ENCODE measurements at places on chromosomes 3 and 15.

DNA sequence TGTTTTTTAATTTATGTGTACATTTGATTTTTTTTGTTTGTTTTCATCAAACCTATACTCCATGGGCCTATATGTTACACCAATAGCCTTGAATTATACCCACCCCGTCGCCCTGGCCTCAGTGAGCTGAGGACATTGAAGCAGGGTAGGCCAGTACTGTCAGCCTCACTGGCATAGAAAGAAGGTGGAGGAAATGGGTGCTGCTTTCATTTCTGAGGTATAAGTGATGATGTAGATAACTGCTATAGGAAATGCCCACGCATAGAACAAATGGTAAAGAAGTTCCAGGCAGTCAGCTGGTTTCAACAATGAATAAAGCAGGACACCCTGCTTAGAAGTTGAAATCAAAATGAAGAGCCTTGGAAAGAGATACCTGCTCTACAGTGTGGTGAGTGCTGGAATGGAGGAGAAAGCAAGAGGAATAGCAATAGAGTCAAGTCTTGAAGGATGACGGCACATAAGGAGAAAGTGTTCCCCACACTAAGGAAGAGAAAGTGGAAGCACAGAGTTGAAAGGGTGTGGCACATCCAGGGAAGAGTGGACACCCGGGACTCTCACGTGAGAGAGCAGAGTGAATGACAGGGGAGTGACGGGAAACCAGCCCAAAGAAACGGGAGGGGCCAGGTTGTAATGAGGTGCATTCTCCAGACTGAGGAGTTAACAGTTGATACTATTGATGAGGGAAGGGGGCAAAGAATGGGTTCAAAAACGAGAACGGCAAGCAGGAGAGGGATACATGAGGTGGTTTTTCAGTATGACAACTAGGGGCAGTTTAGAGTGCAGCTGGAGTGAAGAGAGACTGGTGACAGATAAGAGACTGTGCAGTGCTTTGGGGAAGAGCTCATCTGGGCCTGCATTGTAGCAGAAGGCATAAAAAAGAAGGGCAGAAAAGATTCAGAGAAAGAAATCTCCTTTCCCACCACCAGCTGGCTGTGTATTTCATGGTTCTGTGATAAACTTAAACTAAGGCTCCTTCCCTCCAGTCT is 70.5 kb downstream of the KLHL25 start:
- no peak for DNase-seq

DNA sequence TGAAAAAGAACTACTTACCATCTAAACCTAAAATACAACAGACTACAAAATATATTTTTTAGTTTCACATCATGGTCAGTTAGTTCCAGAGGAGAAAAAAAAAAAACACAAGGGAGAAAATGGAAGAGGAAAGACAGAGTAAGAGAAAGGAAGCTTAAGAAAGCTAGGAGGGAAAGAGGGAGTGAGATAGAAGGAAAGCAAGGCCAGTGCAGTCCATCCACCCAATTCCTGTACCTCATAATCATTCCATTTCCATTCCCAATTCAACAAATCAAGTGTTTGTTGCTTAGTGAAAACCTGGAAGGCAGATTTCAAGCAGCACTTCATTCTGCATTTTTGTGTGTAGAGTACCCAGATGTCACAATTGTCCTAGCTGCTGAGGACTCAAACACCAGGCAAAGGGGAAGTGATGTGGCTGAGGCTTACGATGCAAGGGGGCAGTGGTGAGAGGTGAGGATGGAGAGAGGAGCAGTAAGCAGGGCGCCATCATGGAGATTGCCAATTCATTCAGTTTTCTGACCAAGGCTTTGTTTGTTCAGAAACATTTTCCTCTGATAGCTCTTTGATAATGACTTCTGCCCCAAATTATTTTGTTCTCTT is 83.6 kb upstream of the GSK3B start:
- no peak for DNase-seq

GRCh38 chr3:149382518-149382917 is 5.1 kb upstream of the TM4SF1 start:
- no peak for DNase-seq

- no peak for DNase-seq
Observed at GRCh38 chr3:513301-513700, 316.7 kb downstream of the CHL1 start.

- DNase-seq = no peak
Observed at GRCh38 chr3:171277456-171278298, 182.5 kb downstream of the TNIK start.

DNA sequence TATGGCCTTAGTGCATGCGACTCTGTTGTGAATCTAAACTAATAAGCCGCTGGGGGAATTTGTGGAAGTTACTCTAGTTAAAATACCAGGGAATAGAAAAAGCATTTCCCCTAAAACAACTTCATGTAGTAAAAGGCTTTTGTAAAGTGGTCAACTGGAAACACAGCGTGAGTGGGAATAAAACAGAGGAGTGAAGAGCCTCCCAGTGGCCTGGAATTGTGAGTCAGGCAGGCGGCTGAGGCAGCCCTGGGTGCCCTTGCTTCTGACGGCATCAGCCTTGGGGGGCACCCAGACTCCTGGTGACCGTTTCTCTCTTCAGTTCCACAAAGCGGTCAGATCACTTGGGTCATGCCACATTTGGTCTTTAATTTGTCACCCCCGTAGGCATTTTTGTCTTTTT is 108.4 kb downstream of the GHSR start:
- no peak for DNase-seq

GRCh38 chr15:96177279-96177678 is 153.2 kb upstream of the NR2F2 start:
- no peak for DNase-seq

DNA sequence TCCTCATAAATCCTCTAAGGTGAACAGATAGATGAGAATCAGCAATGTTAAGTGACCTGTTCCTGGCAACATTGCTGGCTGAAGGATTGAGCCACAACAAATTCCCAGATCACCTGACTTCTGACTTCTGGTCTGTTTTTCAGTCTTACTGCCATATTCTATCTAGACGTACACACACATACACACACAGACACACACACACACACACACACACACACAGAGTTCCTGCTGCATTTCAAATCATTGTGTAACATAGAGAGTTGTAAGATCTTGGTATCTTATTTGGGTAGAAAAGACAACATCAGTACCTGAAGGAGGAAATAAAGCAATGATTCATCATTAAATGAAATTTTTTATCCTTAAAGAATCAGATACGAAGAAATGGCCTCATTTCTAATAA is 342.6 kb downstream of the MFSD1 start:
- no peak for DNase-seq

GRCh38 chr3:115438799-115439198 is 184.5 kb upstream of the GAP43 start:
- no peak for DNase-seq

DNA sequence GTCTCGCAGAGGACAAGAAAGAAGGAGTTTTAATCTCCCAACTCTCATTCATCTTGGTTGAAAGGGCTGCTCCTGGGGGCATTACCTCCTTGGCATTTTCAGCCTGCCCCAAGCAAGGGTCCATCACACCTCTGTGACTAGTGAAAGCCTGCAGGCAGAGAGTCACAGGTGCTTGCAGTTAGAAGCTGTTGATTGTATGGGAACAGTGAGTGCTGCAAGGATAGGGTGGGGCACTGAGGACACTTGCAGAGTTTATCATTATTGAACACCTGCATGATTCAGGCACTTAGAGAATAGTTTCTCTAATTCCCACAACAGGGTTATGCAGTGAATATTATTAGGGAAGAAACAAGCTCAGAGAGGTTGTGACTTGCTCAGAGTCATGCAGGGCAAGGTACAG is 41.7 kb upstream of the IGF2BP2 start:
- DNase-seq = no peak

GRCh38 chr15:89820666-89821611 is 6.3 kb upstream of the ANPEP start:
- DNase-seq = peak; percentile 40

GRCh38 chr3:95177096-95177495 is 1114.2 kb downstream of the NSUN3 start:
- DNase-seq = no peak

DNA sequence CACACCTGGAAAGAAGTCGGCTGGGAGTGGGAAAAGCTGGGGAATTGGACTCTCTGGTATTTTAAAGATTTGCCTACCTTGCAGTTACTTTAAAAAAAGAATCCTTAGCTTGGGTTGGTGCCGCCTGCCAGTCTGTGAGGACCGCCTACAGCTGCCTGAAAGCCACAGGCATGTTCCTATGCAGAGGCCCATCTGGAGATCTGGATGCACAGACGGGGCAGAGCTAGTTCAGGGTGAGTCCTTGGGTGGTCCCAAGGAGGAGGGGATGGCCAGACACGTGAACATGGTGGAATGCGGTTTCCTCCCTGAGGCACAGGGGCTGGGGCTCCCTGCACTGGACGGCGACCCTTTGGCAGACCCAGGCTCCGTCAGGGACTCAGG is 113.2 kb upstream of the IQSEC1 start:
- no peak for DNase-seq

DNA sequence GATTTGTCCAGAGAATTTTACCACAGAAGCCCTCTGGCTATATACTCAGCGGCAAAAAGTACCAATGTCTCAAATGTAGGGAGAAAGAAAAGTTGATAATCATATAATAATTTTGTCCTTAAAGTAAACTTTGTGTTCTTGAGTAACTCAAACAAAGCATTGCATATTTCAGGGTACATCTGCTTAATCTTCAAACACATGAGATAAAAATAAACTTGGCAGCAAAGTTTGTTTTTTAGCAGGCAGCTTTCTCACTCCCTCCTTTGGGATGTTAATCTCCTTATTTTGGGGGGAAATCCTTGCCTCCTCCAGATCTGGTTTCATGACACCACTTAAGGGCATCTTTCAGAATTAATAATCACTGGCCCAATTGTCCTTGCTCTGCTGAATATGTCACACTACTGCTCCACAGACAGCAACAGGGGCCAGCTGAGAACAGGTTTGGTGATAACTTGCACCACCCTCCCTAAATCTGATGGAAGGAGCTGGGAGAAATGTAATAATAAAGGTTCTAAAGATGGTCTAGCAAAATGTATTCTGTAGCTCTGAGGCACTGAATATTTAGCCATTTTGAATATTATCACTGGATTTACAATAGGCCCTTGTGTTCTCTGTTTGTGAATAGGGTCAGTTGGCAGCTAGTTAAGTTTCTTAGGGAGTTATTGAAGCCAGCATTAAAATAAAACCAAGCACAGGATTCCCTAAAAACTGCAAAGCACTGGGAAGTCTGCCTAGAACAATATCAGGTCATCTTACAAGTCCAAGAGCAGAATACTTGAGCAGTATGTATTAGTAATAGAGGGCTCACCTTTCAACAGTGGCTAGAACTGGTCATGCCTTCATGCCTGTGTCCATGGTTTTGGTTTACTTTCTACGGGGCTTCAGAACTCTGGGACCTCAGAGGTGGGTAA is 79.2 kb downstream of the EFL1 start:
- DNase-seq = no peak

GRCh38 chr15:27081676-27082418 is 110.9 kb downstream of the GABRG3 start:
- no peak for DNase-seq

GRCh38 chr3:136162322-136162721 is 33.8 kb downstream of the MSL2 start:
- no peak for DNase-seq

Measured in bone marrow (tissue), 2 donors.